ENCODE measurements at places on chromosomes 16 and 17. TPM values are rescaled to one million over a fixed set of nuclear protein-coding genes. Genes with fewer than 3 reads are reported as not detected.

The HSF4 gene
- total RNA-seq, result 1.3 TPM

The MYO1C gene
- total RNA-seq, result 196 TPM

The SHCBP1 gene
- total RNA-seq, result 23.8 TPM

The PMP22 gene
- 30.7 TPM for total RNA-seq

The HOXB6 gene
- 16.0 TPM for total RNA-seq

The WSCD1 gene
- 30.1 TPM for total RNA-seq

The TNS4 gene
- not detected for total RNA-seq

The MFAP4 gene
- total RNA-seq, result not detected

The ERN2 gene
- not detected for total RNA-seq

The TMEM101 gene
- total RNA-seq, result 33.1 TPM

The TOP2A gene
- total RNA-seq, result 61.5 TPM

The KCNG4 gene
- total RNA-seq, result not detected

The ITGA3 gene
- 77.7 TPM for total RNA-seq

The TMIGD1 gene
- total RNA-seq, result not detected

The TBX6 gene
- 0.33 TPM for total RNA-seq

The ACE gene
- total RNA-seq, result 90.1 TPM

The LHX1 gene
- total RNA-seq, result not detected
